NCI-H526 treated with DMSO at 0.1 percent for 48 hours (cell line): ENCODE measurements at places on chromosomes 1 and 21.

- DNase-seq = no peak
Measured at GRCh38 chr1:221272940-221273339, 393.7 kb downstream of the HLX start.

- no peak for DNase-seq
Measured at GRCh38 chr1:56808410-56808809, 10.8 kb downstream of the FYB2 start.

- no peak for DNase-seq
Measured at GRCh38 chr1:203036135-203036534, 9.8 kb downstream of the PPFIA4 start.

DNA sequence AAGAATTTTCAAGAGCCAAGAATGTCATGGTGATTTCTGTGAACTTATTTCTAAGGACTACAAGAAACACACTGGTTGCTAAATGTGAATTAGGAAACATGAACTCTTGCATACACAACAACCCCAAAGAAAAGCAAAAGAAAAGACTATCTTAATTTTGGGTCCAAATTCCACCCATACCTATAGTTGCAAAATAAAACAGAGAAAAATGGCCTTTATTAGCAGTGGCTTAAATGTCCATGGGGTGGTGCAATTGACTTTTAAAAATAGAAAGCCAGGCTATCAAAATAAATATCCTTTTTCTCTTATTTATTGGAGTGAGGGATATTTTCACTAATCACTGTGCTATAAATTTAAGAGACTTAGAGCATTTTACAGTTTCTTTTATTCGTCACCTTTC lies 80.9 kb upstream of the DPYD start:
- DNase-seq = no peak

DNA sequence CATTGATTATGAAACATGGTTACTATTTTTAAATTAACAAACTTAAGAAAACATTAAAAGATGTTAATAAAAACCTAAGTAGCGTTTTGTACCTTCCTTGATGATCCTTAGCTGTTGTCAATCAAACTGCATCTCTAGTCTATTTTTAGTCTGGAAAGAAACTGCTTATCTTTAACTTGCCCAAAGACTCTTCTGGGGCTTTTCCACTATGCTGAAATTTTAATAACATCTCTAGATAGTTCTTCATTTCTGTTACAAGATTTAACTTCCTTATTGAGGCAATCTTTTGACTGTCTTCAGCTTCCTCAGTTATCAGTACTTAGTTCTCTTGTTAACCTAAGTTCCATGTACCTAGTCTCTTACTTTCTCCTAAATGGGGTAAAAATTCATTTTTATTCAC lies 135.9 kb upstream of the HMCN1 start:
- DNase-seq = no peak

DNA sequence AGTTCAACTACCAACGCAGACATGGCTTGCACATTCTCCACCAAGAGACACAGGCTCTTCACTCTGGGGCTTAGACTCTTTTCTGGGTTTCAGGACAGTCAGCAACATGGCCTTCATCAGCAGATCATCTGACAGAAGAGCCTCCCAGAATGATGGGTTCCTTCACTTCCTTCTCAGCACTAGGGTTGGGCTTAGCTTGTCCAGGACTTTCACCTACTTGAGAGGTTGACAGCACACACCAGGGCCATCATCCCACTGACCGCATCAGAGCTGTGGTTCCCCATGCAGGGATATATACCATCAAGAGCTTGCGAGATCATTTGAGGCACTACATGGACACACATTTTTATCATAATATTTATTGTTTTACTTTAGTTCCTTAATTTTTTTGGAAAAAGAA lies 10.4 kb upstream of the NCF2 start:
- DNase-seq = no peak

DNA sequence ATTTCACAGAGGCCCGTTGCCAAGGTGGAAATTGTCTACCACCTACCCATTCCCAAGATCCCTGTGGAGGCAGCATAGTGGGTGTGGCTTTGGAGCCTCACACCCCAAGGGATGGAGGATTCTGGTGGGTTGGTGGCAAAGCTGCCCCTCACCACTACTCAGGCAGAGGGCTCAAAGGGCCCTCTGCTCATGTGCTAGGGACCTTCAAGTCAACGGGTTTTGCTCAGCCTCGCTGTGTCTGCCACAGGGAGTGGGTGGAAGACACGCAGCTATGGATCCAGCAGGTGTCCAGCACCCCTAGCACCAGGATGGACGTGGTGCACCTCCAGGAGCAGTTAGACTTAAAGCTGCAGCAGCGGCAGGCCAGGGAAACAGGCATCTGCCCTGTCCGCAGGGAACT lies 2.3 kb downstream of the DNALI1 start:
- DNase-seq = no peak

DNA sequence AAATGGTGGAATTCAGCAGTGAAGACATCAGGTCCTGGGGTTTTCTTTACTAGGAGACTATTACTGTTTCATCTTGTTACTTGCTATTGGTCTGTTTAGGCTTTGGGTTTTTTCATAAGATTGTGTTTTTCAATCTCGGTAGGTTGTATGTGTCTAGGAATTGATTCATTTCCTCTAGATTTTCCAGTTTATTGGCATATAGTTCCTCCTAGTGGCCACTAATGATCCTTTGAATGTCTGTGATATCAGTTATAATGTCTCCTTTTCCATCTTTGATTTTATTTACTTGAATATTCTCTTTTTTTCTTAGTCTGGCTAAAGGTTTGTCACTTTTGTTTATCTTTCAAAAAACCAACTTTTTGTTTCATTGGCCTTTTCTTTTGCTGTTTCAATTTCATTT lies 233.0 kb downstream of the RWDD3 start:
- DNase-seq = no peak

DNA sequence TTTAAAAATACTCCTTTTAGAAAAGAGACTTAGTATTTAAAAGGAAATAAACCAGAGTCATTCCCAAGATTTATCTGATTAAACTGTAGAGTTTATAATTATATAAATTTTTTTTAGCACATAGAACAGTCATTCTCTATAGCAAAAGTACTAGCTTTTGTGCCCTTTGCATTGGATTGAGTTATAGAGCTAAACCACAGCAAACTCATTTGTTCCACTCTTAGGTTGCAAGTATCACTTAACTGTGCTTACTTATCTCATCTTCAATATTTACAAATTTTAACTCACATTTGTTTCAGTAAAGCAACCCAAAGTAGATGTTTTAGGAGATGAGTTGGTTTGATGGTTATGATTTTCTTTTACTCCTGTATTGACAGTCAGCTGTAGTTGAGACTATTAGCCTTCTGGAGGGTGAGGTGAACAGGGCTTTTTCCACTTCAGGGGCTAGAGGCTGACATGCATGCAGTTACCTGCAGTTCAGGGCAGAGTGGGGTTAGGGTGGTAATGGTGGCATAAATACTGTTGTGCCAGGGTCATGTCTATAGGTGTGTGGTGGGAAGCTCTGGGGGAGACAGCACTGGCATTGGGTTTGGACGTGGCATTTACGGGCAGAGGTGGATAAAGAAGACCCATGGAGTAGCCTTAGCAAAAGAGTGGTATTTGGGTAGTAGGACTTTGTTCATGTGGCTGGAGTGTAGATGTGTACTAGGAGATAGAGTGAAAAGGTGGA lies 42.1 kb downstream of the DYRK1A start:
- DNase-seq = no peak

- no peak for DNase-seq
Measured at GRCh38 chr1:32393832-32394140, 455 bp downstream of the BSDC1 start.

DNA sequence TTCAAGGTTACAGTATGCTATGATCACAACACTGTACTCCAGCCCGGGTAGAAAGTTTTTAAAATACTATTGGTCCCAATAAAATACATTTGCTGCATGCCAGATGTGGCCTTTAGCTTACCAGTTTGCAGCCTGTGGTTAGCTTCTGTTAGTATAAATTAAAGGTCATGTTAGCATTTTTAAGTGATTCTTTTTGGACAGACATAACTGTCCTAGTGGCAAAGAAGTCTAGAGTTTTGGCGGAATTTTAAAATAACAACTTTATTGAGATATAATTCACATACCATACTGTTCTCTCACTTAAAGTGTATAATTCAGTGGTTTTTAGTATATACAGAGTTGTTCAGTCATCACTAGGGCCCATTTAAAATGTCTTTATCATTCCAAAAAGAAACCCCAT lies 24.3 kb upstream of the TMEM39B start:
- no peak for DNase-seq

- DNase-seq = no peak
Measured at GRCh38 chr1:245717611-245718010, 562.8 kb downstream of the KIF26B start.

GRCh38 chr1:22789356-22789994 lies 78.8 kb downstream of the EPHB2 start:
- no peak for DNase-seq

- no peak for DNase-seq
Measured at GRCh38 chr1:89728381-89728780, 92.5 kb upstream of the LRRC8D start.

DNA sequence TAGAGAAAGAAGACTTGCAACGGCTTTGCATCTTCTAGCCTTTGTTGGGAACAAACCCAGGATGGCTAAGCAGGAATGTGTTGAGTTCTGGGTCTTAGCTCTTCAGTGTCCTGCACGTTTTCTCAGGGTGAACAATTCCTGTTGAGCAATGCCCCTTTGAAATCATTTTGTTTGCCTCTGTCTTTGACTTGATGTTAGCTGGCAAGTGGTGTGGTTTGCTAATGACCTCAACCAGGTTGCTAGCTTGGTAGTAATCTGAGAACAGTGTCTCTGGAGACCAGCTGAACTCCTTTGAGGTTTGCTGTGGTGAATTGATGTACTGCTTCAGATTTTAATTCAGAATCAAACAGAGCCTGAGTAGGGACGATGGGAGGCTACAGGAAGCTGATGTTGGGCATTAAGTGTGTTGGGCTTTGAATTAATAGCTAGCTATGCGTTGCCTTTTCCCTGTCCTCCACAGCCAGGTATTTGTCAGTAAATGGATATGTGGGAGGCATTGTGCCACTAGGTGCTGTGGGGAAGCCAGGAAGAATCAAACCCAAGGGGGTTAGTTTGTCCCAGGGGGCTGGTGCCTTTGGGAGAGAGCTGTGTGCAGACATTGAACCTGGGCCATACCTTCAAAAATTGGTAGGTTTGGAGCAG lies 23.3 kb upstream of the SRSF10 start:
- DNase-seq = peak; percentile 68

GRCh38 chr1:226611301-226611700 lies 62.7 kb downstream of the STUM start:
- DNase-seq = no peak

DNA sequence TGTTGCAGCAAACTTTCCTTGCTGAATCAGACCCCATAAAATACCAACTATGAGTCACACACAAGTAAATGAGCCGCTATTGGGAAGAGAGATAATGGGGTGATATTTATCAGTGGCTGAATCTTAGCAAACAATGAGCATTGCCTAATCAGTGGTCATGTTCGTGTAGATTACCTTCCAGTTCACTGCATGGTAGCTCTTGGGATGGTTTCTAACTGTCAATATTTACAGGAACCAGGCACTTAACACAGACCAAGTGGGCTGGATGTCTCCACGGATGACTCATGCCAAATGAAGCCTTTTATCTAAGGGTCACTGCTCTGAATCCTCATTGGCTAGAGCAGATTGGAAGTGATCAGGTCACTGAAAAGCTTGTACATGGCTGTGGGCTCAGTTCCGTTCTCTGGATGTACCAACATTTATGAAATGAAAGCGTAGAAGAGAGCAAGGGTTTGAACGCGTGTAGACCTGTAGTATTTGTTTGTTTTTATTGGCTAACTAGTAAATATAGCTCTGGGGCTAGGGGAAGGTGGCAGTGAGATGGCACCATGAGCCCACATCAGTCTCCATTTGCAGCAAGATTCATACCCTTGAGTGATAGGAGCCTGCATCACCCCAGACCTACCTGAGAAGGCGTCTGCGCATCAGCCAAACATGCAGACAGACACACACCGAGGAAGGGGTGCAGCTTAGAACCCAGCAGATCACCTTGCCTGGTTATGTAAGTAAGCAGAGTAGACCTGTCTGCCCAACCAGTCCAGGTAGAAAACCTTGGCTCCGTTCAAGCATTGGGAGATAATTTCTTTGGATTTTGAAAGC lies 153.3 kb downstream of the TOMM20 start:
- DNase-seq = no peak

DNA sequence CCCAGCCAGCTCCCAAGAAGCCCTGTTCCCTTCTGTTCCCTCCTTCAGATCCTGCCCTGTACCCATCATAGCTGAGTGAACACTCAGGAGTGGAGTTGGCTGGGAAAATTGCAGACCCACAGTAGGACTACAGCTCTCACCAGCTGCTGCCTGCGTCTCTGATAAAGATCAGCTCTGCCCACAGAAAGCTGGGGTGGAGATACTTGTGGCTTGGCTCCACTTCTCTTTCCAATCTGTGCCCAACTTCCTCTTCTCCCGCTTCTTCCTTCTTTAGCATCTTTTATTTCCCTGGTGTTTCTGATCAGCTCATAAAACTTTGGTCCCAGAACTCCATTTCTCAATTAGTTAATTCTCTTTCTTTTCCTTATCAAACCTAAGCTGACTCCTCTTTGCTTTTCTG lies 5.5 kb upstream of the CD1A start:
- DNase-seq = no peak

DNA sequence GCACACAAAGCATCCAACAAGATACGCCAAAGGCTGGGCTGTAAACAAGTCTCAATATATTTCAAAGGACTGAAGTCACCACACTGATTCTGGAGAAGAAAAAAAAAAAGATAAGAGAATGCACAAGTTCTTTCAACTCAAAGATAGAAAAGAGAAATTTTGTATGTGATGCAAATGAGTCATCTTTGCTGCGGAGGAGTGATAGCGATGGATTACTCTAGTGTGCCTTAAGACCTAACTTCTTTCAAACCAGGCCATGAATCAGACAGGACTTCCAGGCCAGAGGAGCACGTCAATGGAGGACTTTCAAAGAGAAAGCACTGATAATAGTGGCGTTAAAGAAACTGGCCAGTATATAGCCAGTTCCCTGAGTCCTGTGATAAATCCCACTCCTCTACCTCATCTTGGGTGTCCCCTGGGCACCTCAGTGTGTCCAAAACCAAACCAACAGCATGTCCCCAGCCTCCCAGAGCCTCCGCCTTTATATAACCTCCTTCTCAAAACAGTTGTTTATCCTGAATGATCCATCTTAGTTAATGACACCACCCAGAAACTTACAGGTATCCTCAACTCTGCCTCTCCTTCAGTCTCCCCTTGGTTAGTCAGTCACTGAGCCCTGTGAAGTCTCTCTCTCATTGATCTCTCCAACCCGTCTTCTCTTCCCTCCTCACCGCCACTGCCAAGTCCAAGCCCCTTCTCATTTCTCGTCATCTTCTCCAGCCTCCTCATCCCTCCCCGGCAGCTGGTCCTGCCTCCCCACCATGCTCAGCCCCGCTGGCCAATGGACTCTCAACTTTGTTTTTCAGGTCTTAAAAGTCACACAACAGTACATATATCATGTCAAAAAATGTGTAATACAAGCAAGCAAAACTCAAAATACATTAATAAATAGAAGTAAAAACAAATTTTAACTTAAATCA lies 47.2 kb upstream of the IFFO2 start:
- no peak for DNase-seq

GRCh38 chr1:62509028-62509427 lies 72.2 kb downstream of the USP1 start:
- DNase-seq = no peak

- no peak for DNase-seq
Measured at GRCh38 chr1:116353155-116353554, 19.9 kb upstream of the ATP1A1 start.
